ENCODE measurements at places on chromosomes 11 and 22. TPM values are rescaled to one million over a fixed set of nuclear protein-coding genes. Genes with fewer than 3 reads are reported as not detected.

GRCh38 chr22:35446365-35446764, 46.4 kb downstream of the MCM5 start:
- no peak for DNase-seq
- H3K27ac ChIP-seq = no peak overlapping the region
- no peaks in the 10 kb centered on the region for H3K36me3 ChIP-seq
- no peak overlapping the region for H3K4me3 ChIP-seq
- H3K4me1 ChIP-seq = no peaks in the 10 kb centered on the region

- H3K27me3 ChIP-seq = peaks cover 67% of the 10 kb centered on the region
- H3K4me1 ChIP-seq = peaks cover 12% of the 10 kb centered on the region
- no peak overlapping the region for H3K27ac ChIP-seq
- DNase-seq = no peak
Observed at GRCh38 chr11:77502346-77502905, 28.5 kb upstream of the PAK1 start.

DNA sequence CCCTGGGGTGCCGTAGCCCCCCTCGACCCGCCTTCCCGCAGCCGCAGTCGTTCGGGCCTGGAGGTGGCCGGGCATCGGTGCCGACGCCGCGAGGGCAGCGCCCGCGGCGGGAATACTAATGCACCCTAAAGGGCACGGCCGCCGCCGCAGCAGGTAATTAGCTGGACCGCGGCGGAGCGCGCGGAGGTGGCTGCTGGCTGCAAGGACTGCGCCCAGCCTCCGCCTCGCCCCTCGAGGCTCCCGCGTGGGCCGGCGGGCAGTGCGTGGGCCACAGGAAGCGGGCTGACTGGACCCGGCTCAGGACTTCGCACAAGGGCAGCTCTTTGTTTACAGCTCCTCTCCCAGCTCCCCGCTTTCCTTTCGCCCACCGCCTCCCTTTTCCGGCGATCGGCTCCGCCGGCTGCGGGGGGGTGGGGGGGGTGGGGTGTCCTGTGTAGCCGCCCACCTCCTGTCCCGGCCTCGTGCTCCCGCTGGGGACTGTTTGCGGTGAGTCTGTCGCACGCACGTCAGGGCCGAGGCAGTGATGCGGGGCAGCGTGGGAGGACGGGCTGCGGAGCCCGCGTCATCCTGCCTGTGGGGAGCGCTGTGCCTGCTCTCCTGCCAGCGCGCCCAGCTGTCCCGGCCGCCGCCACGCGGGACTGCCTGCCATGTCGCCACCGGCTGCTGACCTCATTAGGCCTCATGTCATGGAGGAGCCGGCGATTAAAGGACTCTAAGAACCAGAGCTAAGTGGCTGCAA, 53.2 kb downstream of the GRIK4 start:
- no peak overlapping the region for H3K27ac ChIP-seq
- no peaks in the 10 kb centered on the region for H3K36me3 ChIP-seq
- peak overlapping the region; percentile 44 for H3K4me3 ChIP-seq
- peaks cover 35% of the 10 kb centered on the region for H3K27me3 ChIP-seq
- peak; percentile 20 for DNase-seq
- H3K4me1 ChIP-seq = no peaks in the 10 kb centered on the region

DNA sequence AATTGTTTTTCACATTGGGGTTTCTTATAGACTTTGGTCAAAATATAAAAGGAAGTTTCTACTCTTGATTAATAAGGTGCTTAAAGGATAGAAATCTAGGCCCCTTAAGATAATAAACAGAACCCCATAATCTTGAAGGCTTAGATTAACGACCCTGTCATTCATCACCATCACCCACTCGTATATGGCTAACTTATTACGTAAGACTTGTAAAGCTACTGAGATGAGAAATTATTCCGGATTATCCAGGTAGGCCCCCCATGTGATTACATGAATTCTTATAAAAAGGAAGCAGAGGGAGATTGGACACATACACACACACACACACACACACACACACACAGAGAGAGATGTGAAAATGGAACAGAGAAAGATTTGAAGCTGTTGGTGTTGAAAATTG, 1489.2 kb upstream of the TENM4 start:
- H3K4me1 ChIP-seq = no peaks in the 10 kb centered on the region
- H3K27ac ChIP-seq = no peak overlapping the region
- no peaks in the 10 kb centered on the region for H3K27me3 ChIP-seq
- H3K4me3 ChIP-seq = no peak overlapping the region
- no peak for DNase-seq
- H3K36me3 ChIP-seq = no peaks in the 10 kb centered on the region

DNA sequence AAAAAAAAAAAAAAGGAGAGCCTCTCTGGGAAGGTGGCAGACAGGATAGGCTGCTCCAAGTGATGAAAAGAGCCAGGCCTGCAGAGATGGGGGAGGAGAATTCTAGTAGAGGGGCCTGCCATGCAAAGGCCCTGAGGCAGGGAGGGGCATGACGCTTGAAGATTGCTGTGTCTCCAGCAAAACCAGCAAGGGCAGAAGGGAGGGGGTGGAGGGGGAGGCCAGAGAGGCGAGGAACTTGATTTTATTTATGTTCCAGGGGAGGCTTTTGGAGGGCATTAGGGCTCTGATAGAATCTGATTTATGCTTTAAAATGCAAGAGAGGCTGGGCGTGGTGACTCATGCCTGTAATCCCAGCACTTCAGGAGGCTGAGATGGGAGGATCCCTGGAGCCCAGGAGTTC, 16.7 kb upstream of the PACSIN2 start:
- H3K4me1 ChIP-seq = no peaks in the 10 kb centered on the region
- H3K4me3 ChIP-seq = no peak overlapping the region

DNA sequence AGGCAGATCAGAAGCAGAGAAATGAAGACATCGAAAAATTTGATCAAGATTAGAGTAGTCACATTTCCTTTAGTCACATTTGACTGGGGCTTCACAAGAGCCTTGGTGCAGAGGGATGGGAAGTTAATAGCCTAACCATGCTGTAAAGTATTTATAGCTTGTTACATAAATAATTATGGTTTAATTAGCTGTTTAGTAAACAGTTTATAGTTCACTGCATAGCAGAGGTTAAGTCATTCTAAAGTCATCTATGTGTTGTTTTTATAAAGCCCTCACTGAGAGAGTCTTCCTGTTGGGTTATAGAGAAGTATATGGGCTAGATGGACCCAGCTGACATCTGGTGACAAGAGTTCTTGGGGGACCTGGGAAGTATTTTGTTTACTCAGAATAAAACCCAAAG, 47.1 kb downstream of the INSC start:
- H3K27ac ChIP-seq = no peak overlapping the region
- H3K4me1 ChIP-seq = peaks cover 6% of the 10 kb centered on the region
- no peak overlapping the region for H3K4me3 ChIP-seq
- peaks cover 45% of the 10 kb centered on the region for H3K27me3 ChIP-seq

OR8A1 gene
- not detected for total RNA-seq

SIRT3 gene
- 19.7 TPM for total RNA-seq

DNA sequence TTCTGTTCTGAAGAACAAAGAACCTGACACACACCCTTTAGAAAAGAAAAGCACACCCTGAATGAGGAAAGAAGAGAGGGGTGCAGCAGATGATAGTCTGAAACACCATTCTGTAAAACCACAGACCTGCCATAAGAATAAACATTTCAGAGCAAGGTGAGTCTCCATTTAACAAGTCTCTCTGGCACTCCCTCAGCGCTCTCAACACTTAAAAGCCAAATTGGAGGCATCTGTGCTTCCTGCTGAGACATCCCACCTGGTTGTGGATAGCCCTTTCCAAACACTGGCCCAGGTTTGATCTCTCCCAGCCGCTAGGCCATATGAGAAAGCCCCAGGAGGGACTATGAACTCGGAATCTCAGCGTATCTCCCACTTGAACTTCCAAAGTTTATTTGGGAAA, 36.3 kb downstream of the ETS1 start:
- H3K36me3 ChIP-seq = peaks cover 3% of the 10 kb centered on the region
- peaks cover 14% of the 10 kb centered on the region for H3K4me1 ChIP-seq
- H3K27me3 ChIP-seq = peaks cover 13% of the 10 kb centered on the region
- H3K4me3 ChIP-seq = no peak overlapping the region
- H3K27ac ChIP-seq = no peak overlapping the region

DNA sequence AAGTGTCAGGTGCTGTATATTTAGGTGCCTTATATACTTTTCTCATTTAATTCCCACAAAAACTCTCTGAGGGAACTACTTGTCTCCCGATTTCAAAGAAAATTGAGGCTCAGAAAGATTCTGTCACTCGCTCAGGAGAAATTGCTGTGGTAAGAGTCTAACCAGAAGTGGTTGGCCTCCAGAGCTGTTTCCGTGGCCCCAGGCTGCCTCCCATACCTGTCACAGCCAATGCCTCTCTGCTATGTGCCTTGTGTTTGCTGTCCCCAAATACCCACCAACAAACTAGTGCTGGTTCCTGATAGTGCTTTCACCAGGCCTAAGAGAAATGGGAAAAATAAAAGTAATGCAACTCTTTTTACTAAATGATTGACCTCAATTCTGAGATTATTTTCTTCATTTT, 21.0 kb upstream of the TMEM86A start:
- H3K4me1 ChIP-seq = peaks cover 8% of the 10 kb centered on the region
- no peaks in the 10 kb centered on the region for H3K36me3 ChIP-seq
- H3K27ac ChIP-seq = no peak overlapping the region
- H3K27me3 ChIP-seq = no peaks in the 10 kb centered on the region

GRCh38 chr11:71155846-71156245, 96.5 kb downstream of the SHANK2 start:
- no peak for DNase-seq
- H3K4me1 ChIP-seq = peaks cover 17% of the 10 kb centered on the region
- H3K36me3 ChIP-seq = peaks cover 21% of the 10 kb centered on the region
- H3K4me3 ChIP-seq = no peak overlapping the region
- H3K27me3 ChIP-seq = no peaks in the 10 kb centered on the region
- H3K27ac ChIP-seq = no peak overlapping the region

- peaks cover 10% of the 10 kb centered on the region for H3K4me1 ChIP-seq
- H3K36me3 ChIP-seq = peaks cover 12% of the 10 kb centered on the region
- no peak for DNase-seq
- H3K4me3 ChIP-seq = no peak overlapping the region
Observed at GRCh38 chr22:35555483-35555890, 14.9 kb downstream of the RASD2 start.

DNA sequence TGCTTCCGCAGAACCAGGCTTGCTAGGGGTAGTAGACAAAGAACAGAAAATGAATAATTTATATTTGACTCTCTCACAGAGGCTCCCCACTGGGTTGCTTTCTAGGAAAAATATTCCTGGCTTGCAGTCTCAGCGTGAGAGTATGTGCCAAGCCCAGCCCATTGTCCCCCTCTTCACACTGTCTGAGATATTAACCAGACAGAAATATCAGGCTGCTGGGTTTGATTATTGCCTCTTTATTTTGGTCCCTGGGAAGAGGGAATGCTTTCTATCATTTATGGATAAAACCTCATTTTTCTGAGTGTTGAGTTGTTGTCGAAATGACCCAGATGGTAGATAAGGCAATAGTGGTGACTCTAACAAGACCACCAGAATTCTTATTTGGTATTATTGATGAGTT, 367.9 kb downstream of the METTL15 start:
- no peak for DNase-seq
- H3K4me3 ChIP-seq = no peak overlapping the region
- H3K27ac ChIP-seq = no peak overlapping the region

- no peaks in the 10 kb centered on the region for H3K4me1 ChIP-seq
- H3K36me3 ChIP-seq = no peaks in the 10 kb centered on the region
- no peak for DNase-seq
- H3K27ac ChIP-seq = no peak overlapping the region
- H3K4me3 ChIP-seq = no peak overlapping the region
Observed at GRCh38 chr22:35133702-35134380, 67.9 kb downstream of the ISX start.

DNA sequence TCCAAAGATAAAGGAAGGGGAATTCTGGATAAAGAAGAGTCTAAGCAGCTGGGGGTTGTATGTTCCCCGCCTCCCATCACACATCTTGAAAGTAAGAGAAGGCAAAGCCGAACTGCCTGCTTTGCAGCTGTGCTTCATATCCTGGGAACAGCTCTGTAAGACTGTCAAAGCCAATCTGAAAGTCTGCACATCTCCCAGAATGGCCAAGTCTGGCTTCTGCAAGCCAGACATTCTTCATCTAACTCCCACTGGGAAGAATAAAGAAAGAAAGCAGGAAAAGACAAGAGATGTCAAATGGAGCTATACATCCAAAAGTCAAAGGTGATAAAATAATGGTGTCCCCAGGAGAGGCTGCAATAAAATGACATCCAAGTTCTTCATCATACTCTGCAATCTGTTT, 15.4 kb downstream of the MORC2 start:
- no peaks in the 10 kb centered on the region for H3K4me1 ChIP-seq
- no peak overlapping the region for H3K4me3 ChIP-seq
- no peak for DNase-seq
- no peak overlapping the region for H3K27ac ChIP-seq

DNA sequence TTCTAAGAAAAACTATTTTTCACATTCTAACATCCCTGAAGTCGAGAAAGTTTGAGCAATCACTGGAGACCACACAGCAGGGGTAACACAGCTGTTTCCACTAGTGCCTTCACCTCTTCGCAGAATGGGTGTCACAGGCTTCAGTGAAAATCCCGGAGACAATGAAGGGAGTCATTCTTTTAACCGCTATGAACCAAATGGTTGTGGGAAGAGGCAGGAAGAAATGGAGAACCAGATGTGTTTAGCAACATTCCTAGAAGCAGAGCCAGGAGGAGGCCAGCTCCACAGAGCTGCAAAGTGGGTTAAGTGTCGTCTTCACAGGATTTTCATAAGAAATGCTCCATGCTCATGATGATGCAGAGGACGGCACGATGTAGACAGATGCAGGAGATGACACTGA, 221.1 kb downstream of the LARGE1 start:
- H3K27ac ChIP-seq = no peak overlapping the region
- no peaks in the 10 kb centered on the region for H3K27me3 ChIP-seq
- DNase-seq = no peak

DNA sequence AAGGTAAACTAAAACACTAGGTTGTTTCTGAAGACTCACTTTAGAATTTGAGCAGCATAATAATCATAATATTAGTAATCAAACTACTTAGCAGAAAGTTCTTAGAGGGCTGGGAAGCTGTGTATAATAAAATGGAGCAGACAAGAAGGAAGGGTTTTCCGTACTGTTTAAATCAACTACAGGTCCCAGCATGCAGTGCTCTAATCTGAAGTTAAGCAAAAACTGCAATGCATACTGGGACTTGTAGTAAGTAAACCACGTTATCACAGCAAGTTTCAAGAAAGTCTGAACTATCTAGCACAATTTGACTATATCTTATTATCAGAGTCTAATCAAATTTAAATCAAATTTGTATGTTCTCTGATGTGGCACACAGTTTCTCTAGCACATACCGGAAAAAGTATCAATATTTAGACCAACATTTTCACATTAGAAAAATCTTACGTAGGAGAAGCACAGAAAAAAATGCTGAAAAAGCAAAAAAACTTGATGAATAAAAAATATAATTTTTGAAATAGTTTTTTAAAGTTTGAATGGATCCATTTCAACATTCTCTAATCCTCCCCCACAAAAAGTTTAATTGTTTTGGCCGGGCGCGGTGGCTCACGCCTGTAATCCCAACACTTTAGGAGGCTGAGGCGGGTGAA, 8.2 kb downstream of the PHF21A start:
- no peak overlapping the region for H3K4me3 ChIP-seq
- peak; percentile 30 for DNase-seq
- no peaks in the 10 kb centered on the region for H3K4me1 ChIP-seq
- H3K27me3 ChIP-seq = no peaks in the 10 kb centered on the region
